H1 (cell line): ENCODE measurements at places on chromosomes 1 and 21. TPM values are rescaled to one million over a fixed set of nuclear protein-coding genes. Genes with fewer than 3 reads are reported as not detected.

The MROH9 gene
- total RNA-seq: not detected in 2 replicates

The KIF17 gene
- total RNA-seq: 9.9 and 10.4 TPM in 2 replicates

The PPFIA4 gene
- 7.0 and 9.9 TPM in 2 replicates for total RNA-seq

The AMY1B gene
- total RNA-seq: not detected in 2 replicates

The ETV3 gene
- 23.8 and 26.6 TPM in 2 replicates for total RNA-seq

The STIL gene
- 25.1 and 26.5 TPM in 2 replicates for total RNA-seq

The CHIT1 gene
- not detected in 2 replicates for total RNA-seq

The MAP3K21 gene
- 21.3 and 21.8 TPM in 2 replicates for total RNA-seq

The PAPPA2 gene
- total RNA-seq: 0.19 and 0.88 TPM in 2 replicates

The OR10K2 gene
- not detected in 2 replicates for total RNA-seq

DNA sequence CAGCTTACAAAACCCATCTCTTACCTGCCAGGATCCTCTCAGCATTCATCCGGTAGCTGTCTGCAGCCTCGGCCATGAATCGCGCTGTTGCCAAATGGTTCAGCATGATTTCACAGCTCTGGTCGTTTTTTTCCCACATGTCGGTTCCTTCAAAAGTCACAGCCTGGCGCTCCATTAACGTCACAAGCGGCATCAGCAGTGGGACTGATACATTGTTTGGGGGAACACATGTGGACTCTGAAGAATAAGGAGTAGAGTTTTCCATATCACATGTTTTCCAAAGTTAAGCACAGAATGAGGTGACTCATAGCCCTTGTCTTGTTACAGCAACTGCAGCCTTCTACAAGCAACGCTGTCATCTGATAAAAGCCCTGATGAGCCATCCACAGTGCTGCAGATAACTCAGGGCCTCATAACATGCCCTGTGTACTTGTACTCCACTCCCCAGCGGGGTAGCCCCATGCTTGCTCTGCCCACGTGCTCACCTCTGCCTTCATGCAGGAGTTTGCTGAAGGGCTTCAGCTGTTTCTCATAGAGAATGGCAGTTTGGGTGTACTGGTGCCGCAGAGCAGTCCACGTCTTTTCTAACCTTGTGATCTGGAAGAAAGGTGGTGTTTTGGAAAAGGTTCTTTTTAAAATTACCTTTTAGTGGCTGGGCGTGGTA is 114.2 kb downstream of the BCAR3 start:
- H3K27ac ChIP-seq: no peak overlapping the region
- peaks cover 4% of the 10 kb centered on the region; the same call in 1 of the 2 replicates for H3K36me3 ChIP-seq
- DNase-seq: no peak
- no peak overlapping the region for H3K4me3 ChIP-seq
- H3K27me3 ChIP-seq: no peaks in the 10 kb centered on the region

DNA sequence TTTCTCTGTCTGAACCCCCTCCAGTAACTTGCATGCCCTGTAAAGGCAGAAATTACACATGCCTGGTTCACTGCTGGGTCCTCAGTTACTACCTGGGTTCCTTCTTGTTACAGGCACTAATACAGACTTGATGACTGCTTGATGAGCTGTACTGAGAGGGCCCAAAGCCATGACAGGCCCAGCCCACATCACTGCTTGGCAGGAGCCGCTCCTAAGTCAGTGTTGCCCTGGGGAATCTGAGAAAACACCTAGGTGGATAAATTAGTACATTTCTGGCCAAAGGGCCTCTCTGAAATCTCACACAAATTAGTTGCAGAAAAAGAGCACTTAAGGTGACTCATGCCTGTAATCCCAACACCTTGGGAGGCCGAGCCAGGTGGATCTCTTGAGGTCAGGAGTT is 37.8 kb upstream of the IRF2BP2 start:
- no peak overlapping the region for H3K4me3 ChIP-seq
- H3K4me1 ChIP-seq: peaks cover 3% of the 10 kb centered on the region
- no peak overlapping the region for H3K27ac ChIP-seq
- no peaks in the 10 kb centered on the region for H3K36me3 ChIP-seq
- DNase-seq: no peak

- peaks cover 65% of the 10 kb centered on the region for H3K27me3 ChIP-seq
- DNase-seq: no peak
- peak overlapping the region; percentile 66 for H3K4me3 ChIP-seq
- H3K4me1 ChIP-seq: peaks cover 2% of the 10 kb centered on the region
Measured at GRCh38 chr1:226739696-226740065, 599 bp upstream of the ITPKB start.

- H3K27me3 ChIP-seq: no peaks in the 10 kb centered on the region
- H3K4me1 ChIP-seq: no peaks in the 10 kb centered on the region
- no peak overlapping the region for H3K4me3 ChIP-seq
- no peak overlapping the region for H3K27ac ChIP-seq
- H3K36me3 ChIP-seq: no peaks in the 10 kb centered on the region
Measured at GRCh38 chr1:244788493-244789275, 46.8 kb upstream of the COX20 start.

- no peak for DNase-seq
- no peaks in the 10 kb centered on the region for H3K4me1 ChIP-seq
- H3K27ac ChIP-seq: no peak overlapping the region
- peaks cover 2% of the 10 kb centered on the region for H3K36me3 ChIP-seq
- H3K27me3 ChIP-seq: no peaks in the 10 kb centered on the region
Measured at GRCh38 chr1:174912264-174912663, 87.5 kb upstream of the CACYBP start.

DNA sequence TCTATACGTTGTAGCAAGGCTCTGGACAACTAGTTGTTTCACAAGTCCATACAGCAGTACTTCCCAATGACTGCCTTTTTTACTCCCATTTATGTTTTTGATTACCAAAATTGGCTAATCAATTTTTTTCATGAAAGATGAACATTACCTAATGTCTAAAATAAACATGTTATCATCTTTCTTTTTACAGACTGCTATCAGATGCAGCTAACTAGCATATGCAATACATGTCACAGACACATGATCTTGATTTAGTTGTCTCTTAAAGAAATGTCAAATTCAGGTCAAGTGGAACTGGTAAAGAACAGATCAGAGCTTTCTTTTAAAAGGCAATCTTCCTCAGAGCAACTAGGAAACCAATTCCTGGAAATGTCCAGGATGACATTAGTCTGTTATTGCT is 630 bp upstream of the DBT start:
- H3K4me3 ChIP-seq: no peak overlapping the region
- no peaks in the 10 kb centered on the region for H3K36me3 ChIP-seq
- H3K4me1 ChIP-seq: peaks cover 5% of the 10 kb centered on the region
- H3K27me3 ChIP-seq: no peaks in the 10 kb centered on the region

DNA sequence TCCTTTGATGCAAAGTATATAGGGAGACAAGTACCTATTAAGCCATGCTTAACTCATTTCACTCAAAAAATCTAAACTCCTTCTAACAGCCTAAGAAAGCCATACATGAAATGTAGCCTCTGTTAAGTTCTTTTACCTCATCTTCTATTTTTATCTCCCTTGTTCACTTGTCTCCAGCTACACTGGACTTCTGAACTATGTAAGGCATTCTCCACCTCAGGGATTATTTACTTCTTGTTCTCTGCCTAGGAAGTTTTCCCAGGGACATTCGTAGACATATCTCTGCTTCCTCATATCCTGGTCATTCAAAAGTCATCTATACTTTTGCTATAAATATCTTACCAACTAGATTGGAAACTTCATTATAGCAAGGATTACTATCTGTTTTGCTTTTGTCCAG is 96.9 kb downstream of the COP1 start:
- H3K27me3 ChIP-seq: no peaks in the 10 kb centered on the region
- no peak for DNase-seq
- H3K36me3 ChIP-seq: no peaks in the 10 kb centered on the region
- no peak overlapping the region for H3K27ac ChIP-seq
- H3K4me3 ChIP-seq: no peak overlapping the region
- no peaks in the 10 kb centered on the region for H3K4me1 ChIP-seq

DNA sequence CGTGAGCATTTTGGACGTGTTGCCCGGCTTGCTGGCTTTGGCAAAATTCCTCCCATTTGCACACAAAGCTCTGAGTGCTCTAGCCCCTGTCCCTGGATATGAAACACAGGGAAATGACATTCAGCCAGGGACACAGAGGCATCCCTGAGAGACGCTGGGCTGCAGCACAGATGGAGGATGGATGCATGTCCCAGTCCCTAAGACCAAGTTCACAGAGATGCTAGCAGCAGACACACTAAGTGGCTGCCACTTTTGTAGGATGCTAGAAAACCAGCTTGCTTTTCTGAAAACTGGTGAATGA is 12.5 kb downstream of the ACTRT2 start:
- no peaks in the 10 kb centered on the region for H3K27me3 ChIP-seq
- no peaks in the 10 kb centered on the region for H3K36me3 ChIP-seq
- no peak for DNase-seq
- H3K4me1 ChIP-seq: no peaks in the 10 kb centered on the region

- H3K4me3 ChIP-seq: no peak overlapping the region
- H3K27ac ChIP-seq: no peak overlapping the region
- H3K27me3 ChIP-seq: no peaks in the 10 kb centered on the region
- no peaks in the 10 kb centered on the region for H3K4me1 ChIP-seq
Measured at GRCh38 chr1:177977141-177977540, 7.3 kb upstream of the SEC16B start.

DNA sequence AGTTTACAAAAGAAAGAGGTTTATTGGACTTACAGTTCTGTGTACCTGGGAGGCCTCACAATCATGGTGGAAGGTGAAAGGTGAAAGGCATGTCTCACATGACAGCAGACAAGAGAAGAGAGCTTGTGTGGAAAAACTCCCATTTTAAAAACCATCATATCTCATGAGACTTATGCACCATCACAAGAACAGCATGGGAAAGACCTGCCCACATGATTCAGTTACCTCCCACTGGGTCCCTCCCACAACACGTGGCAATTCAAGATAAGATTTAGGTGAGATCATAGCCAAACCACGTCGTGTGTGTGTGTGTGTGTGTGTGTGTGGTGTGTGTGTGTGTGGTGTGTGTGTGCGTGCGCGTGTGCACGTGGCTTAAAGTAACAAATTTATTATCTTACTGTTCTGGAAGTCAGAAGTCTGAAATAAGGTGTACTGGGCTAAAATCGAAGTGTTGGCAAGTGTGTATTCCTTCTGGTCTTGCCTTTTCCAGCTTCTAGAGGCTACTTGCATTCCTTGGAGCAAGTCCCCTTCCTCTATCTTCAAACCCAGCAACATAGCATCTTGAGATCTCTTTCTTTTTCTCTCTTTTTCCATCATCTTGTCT is 48.1 kb upstream of the MPC2 start:
- no peak overlapping the region for H3K27ac ChIP-seq
- no peaks in the 10 kb centered on the region for H3K36me3 ChIP-seq
- no peaks in the 10 kb centered on the region for H3K27me3 ChIP-seq
- no peak overlapping the region for H3K4me3 ChIP-seq
- H3K4me1 ChIP-seq: no peaks in the 10 kb centered on the region

- no peaks in the 10 kb centered on the region for H3K4me1 ChIP-seq
- no peak overlapping the region for H3K27ac ChIP-seq
- no peak overlapping the region for H3K4me3 ChIP-seq
- no peaks in the 10 kb centered on the region for H3K36me3 ChIP-seq
Measured at GRCh38 chr21:34561806-34562205, 49.8 kb upstream of the KCNE1 start.

GRCh38 chr1:156260896-156261295 is 13.0 kb upstream of the PAQR6 start:
- H3K4me1 ChIP-seq: no peaks in the 10 kb centered on the region
- H3K27me3 ChIP-seq: no peaks in the 10 kb centered on the region
- peaks cover 91% of the 10 kb centered on the region for H3K36me3 ChIP-seq
- no peak overlapping the region for H3K27ac ChIP-seq

DNA sequence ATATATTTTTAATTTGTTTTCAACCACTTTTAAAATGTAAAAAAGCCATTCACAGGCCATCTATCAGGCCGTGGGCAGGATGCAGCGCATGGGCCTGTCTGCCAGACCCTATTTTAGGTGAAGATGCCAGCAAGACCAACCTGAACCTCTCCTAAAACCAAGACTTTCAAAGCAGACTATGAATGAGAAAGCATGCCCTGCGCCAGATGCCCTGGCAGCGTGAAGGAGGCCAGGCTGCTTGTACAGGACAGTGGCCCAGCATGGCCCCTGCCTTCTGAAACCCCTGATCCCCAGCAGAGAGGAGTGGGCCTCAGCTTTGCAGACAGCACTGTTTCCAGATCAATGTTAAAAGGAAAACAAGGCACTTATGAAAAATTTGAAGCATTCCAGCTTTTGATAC is 31.6 kb downstream of the WDR4 start:
- H3K27me3 ChIP-seq: no peaks in the 10 kb centered on the region
- no peak overlapping the region for H3K27ac ChIP-seq
- H3K36me3 ChIP-seq: peaks cover 53% of the 10 kb centered on the region
- DNase-seq: no peak
- H3K4me1 ChIP-seq: no peaks in the 10 kb centered on the region

DNA sequence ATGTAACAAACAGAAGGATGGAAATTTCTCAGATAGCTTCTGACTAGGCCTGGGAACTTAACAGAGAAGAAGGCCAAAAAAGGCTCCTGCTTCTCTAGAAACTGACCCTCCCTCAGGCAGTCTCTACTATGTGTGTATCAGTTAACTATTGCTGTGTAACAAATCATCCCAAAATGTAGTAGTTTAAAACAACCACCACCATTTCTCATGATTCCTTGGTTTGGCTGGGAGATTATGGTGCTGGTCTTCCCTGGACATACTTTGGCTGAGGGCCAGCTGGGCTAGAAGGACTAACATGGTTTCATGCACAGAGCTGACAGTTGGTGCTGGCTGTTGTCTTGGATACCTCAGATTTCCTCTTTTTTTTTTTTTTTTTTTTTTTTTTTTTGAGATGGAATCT is 26.2 kb upstream of the CNN3 start:
- H3K27ac ChIP-seq: no peak overlapping the region
- no peaks in the 10 kb centered on the region for H3K27me3 ChIP-seq
- DNase-seq: no peak
- H3K36me3 ChIP-seq: no peaks in the 10 kb centered on the region

- H3K4me3 ChIP-seq: peak overlapping the region; percentile 35
- DNase-seq: no peak
- H3K4me1 ChIP-seq: peaks cover 5% of the 10 kb centered on the region
- H3K27ac ChIP-seq: no peak overlapping the region; the same call in 1 of the 2 replicates
Measured at GRCh38 chr1:109249654-109250401, 489 bp downstream of the CELSR2 start.
